Kidney epithelial cell (primary cell): ENCODE measurements at places on chromosomes 5 and 9.

DNA sequence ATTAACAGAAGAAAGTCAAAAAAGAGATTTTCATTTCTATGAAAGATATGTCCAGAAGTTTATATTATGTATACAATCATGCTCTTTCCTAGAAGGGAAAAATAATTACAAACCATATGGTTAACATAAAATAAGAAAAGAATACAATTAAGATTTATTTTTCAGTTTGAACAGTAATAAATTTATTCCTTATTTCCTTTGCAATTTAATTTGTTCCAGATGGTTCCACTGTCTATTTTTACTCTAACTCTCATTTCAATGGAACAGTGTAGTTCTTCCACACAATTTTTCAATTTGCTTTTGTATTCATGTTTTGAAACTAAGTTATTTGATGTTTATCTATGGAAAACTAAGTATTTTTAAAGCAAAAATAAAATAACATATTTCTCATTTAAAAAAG lies 1026.3 kb downstream of the TAF11L14 start:
- no peak for DNase-seq

DNA sequence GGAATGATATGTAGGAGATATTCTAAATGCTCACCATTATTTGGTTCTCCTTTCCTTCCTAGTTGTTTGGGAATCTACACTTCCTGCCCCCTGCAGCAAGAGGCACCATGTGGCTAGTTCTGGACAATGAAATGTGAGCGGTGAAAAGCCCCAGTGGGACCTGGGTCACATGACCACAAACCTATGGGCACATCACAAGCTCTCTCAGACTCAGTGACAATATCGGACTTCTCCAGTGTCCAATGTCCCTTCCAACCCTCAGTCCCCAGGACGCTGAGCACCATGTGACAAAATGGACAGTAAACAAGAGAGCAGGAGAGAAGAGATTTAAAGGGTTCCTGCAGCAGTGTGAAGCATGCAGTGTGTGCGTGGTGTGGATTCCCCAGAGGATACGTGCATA lies 44.6 kb upstream of the FOXE1 start:
- no peak for DNase-seq

DNA sequence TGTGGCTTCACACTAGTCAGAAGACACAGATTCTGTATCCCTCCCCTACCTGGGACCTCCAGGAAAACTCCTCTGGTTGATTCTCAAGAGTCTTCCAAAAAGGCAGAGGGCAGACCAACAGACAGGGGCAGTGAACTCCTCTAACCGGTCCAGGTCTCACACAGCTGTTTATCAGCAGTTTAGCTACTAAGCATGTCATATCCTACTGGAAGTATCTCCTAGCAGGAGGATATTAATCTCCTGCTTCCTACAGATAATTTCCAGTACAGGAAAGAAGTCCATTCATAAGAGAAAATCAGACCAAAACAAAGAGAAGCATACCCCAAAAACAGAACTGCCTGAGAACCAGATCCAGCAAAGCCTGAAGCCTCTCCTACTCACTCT lies 64.3 kb downstream of the DTWD2 start:
- no peak for DNase-seq

DNA sequence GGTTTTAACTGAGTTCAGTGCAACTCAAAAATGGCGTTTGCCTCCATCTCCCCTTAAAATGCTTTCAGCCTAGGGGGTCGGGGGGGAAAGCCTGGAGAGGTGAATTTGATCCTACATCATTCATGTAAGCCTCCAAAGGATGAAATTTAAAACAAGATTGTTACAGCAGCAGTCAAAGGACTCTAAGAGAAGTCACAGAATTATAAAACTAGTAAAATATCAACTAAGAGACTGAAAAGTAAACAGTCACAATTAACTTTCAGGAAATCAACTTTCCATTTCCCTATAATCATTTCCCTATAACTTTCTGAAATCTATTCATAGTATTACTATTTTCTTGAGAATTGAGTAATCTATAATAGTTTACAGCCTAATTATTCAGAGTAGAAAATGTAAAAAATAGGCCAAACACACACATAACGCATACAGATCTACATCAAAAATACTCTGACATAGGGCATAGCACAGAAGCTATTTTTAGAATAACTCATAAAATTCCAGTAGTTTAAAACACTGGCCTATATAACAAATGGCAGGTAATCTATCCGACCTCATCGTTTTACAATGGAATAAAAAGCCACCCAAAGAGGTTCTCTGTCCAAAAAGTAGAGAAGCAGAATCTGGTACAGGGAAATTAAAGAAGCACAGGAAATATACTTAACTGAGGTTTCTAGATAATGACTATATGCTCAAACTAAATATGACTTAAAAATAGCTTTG lies 37.6 kb downstream of the FBXL17 start:
- no peak for DNase-seq

DNA sequence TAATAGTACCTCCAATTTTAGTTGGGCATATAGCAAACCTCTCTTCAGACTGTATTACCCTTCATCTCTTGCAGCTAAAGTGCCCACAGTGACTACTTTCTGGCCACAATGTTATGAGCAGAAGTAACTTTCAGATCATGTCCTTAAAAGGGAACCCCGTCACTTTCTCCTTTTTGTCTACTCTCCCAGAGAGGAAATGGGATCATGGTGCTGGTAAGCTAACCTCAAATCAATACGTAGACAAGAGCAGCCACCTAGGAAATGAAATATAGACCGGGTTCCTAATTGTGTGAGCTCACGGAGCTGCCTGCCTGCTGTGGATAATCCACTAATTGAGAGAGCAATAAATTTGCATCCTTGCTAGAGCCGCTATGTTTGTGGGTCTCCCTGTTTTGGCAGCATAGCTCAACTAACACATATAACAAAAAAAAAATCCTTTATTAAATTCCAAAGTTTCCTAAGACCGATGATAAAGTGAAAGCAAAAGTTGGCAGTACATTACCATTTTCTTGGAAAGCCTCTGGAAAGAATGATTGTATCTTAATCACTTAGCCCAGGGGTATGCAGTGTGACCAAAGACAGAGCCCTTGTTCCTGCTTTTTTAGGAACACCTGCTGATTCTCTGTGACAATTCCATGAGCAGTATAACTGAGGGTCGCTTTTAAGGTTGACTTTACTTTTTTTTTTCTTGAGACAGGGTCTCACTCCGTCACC lies 5.6 kb upstream of the IL7R start:
- DNase-seq: no peak

DNA sequence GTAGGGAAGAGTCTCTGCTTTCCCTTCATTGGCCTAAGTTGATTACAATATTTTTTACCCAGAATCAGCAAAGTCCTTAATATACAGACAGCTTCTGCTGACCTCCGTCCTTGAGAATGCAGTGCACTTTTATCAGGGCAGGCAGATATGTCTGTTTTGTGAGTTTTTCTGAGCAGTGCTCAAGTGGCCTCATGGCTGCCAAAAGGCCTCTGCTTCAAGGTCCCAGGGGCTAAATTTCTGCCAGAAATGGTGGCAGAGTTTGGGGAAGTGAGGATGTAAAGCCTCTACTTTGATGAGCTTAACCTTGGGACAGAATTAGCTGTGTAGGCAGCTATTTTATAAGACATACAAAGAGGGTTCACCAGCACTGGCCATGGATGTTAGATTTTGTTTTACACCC lies 275.8 kb downstream of the ADAMTSL1 start:
- DNase-seq: no peak
